ENCODE measurements at places on chromosomes 4 and X.

GRCh38 chr4:10677796-10678497 lies 6.6 kb downstream of the CLNK start:
- DNase-seq: no peak

- no peak for DNase-seq
These were observed 30.1 kb downstream of the GUCY1A1 start for GRCh38 chr4:155696726-155697125.

DNA sequence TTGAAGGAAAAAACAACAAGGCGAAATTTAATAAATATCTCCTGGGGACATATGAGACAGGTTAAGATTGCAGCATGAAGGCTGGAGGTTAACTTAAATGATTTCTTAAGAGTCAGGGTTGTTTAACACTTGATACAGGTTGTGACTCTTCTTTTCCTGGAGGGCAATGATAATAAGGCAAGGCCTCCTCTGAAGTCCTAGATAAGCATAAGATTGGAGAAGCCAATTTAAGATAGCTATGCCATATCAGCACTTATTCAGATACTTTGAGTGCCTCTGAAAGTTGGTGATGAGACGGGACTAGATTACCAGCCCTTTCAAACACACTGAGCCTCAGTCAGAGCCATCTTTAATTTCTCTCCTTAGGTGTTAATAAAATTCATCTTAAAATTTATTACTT lies 350.8 kb downstream of the FBXO8 start:
- DNase-seq: no peak

GRCh38 chrX:146243041-146243440 lies 425.4 kb downstream of the SLITRK2 start:
- DNase-seq: no peak

- no peak for DNase-seq
These were observed 62.2 kb downstream of the NOCT start for GRCh38 chr4:139077567-139078355.

- DNase-seq: no peak
These were observed 188.7 kb downstream of the STIM2 start for GRCh38 chr4:27049239-27049829.

DNA sequence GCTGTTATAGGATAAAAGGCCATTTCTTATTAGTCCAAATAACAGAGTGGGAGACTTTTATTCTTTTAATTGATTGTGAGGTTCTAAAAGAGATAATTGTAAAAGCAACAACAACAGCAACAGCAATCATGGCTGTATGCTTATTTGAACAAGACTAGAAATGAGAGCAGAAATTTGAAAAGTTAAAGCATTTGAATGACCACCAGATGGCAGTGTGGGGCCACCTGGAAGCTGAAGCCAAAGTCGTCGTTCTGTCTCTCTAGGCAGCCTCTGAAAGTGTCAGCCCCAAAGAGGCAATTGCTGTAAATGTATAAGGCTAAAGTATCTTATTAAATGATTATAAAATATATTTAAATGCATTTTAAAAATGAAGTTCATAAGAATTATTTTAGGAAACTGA lies 42.2 kb downstream of the SH2D1A start:
- peak; percentile 49 for DNase-seq

DNA sequence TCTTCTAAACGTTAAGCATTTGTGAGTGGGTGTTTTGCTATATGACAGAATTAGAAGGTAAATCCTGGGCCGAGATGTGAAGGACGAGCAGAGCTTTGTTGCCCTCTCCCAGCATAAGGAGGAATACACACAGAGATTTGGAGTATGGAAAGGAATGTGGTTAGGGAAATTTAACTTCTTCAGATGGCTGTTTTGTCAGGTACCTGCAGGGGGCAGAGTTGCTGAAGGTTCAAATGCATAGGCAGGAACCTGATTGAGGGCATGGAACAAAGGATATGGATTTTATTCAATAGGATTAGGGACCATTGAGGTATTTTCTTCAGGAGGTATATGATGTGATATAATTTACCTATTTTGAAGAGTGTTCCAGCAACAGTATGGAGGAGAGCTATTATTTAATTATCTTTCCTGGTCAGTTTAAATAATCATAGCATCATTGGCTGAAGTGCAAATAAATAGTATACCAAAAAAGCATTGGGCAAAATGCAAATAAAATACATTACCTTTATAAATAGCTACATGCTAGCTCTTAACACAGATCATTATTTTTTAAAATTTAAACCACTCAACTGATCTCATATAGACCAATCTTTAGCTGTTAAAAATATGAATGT lies 143.6 kb downstream of the SLIT2 start:
- no peak for DNase-seq

- no peak for DNase-seq
These were observed 5.2 kb upstream of the F11 start for GRCh38 chr4:186260504-186261448.

DNA sequence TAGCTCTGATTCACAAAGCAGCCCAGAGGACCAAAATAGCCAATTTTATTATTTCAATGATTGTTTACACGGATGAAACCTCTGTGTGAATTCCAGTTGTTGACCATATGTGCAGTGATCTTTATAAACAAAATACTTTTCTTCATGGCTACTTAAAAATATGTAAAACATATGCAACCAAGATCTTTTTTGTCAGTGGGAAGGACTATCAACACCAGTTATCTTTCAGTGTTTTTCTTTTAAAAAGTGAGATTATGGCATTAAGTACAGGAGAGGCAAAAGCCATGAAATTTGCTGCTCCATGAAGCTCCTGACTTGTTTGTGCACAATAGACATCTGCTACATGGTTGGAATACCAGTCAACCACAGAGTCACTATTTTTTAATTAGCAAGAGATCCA lies 184.4 kb downstream of the DKK2 start:
- no peak for DNase-seq

GRCh38 chr4:101833480-101833879 lies 43.0 kb downstream of the BANK1 start:
- DNase-seq: no peak

DNA sequence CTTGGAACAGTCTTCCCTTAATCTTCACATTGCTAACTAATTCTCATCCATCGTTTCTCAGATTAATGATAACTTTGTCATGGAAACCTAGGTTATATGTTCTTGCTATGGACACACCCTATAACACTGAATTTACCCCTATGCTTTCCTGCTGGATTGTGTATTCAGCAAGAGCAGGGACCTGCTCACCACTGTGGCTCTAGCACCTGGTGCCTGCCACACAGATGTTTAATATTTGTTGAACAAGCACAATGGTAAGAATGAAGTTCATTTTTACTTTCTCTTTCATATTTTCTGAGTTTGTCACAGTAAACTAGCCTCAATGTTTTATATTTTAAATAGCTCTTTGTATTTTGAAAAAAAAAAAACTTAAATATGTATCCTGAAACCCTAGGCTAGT lies 734.0 kb upstream of the DIAPH2 start:
- no peak for DNase-seq

DNA sequence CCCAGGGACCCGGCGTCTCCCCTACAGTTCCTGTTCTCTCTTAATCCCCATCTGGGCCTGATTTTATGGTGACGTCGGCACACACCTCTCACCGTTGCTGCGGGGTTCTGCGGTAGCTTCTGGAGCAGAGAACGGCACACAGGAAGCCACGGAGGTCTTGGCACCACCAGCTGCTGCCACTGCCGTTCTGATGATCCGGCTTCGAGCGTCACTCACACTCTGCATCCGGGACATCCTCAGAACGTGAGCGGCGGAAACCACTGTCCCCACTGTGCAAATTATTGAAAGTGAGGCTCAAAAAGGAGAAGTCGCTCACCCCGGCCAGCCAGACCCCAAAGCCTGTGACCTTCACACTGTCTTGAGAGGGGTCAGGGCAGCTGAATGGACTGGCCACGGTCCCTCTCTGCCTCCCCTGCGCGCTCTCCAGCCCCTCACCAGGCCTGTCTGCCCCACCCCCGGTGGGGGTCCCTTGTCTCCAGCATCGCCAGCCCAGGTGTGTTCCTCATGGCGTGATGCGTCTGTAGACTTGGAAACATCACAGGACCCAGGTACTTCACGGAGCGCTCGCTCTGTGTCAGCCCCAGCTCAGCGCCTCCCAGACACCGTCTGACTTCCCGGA lies 201.1 kb downstream of the AFAP1 start:
- DNase-seq: no peak

DNA sequence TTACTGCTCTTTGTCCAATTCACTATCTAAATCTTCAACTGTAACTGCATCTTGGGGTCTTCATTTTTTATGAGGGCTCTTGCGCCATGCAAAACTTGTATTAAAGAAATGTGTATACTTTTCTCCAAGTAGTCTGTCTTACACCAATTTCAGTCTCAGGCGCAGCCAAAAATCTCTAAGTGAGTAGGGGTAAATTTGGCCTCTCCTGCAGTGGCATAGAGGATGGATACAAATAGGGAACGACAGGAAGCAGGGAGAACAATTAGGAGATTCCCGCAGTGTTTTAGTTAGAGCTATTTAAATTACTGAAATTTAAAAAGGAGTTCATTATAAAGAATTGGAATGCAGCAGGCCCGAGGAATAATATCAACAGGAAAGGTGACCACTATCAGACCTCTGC lies 30.2 kb downstream of the DMP1 start:
- no peak for DNase-seq

DNA sequence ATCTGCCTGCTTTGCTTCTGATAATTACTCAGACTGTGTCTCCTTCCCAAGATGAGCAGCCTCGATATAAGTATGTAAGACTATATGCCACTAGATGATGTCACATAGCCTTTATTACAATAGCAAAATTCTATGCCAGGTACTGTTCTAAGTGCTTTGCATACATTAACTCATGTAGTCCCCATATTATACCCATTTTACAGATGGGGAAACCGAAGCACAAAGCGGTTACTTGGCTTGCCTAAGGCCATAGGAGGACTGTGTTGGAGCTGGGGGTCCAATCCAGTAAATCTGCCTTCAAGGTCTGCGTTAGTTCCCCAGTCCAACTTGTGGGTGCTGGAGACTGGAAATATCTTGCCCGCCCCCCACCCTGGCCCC lies 826 bp upstream of the SCML1 start:
- no peak for DNase-seq

- DNase-seq: no peak
These were observed 7.4 kb downstream of the PPP1R2C start for GRCh38 chrX:42770566-42770965.

DNA sequence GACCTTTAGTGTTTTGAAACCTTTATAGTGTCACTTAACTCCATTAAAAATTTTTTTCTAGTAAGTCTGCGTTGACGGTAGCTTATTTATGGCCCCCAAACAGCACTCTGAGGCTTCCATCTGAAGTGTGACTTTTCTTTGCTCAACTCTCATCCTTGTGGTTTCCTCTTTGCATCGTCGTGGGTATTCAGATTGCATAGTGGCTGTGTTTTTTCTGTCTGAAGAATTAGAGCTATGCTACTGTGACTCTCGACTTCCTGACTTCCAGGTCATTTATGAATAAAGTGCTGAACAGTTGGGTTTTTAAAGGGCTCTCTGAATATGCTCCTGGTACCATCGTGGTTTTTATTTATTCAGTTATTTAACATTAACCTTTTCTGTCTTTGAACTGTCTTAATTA lies 44.9 kb downstream of the JADE1 start:
- no peak for DNase-seq

- DNase-seq: no peak
These were observed 686.0 kb downstream of the PDHA2 start for GRCh38 chr4:96525898-96526297.

GRCh38 chrX:24027985-24028384 lies 999 bp upstream of the KLHL15 start:
- no peak for DNase-seq

- no peak for DNase-seq
These were observed 36.7 kb upstream of the NPNT start for GRCh38 chr4:105858466-105859040.

GRCh38 chrX:123155327-123155726 lies 28.8 kb upstream of the GRIA3 start:
- no peak for DNase-seq

DNA sequence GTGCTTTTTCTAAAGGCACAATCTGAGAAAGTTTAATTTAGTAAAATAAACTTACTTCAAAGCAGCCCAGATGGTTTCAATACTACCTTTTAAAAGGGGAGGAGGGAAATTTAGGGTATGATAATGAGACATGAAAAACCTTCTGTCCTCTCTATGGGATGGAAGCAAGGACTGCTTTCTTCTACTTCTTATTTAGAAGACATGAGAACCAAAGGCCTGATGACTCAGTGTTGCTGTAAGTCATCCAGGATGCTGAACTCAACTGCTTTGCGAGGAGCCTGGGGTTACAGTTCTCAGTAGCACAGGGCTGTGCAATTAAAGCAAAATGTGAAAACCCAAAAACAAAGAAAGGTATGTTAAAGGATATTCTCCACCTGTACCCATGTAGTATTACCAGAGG lies 140.8 kb upstream of the EDNRA start:
- no peak for DNase-seq

DNA sequence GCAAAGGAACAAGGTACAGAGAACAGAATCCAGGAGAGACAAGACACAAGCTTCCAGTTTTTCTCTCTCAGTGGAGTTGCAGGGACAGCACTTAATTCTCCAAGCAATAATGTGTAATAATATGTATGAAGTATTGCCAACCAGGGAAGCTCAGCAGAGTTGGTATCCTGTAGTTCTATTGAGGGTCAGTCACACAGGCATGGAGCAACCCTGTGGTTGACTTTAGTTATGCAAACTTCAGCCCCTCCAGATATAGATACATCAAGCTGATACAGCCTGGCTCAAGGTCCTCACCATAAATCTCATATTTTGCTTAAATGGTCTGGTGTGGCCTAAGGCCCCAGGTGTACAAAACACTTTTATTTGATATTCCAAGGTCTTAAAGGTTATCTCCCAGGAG lies 248.6 kb upstream of the EPHA5 start:
- DNase-seq: no peak

DNA sequence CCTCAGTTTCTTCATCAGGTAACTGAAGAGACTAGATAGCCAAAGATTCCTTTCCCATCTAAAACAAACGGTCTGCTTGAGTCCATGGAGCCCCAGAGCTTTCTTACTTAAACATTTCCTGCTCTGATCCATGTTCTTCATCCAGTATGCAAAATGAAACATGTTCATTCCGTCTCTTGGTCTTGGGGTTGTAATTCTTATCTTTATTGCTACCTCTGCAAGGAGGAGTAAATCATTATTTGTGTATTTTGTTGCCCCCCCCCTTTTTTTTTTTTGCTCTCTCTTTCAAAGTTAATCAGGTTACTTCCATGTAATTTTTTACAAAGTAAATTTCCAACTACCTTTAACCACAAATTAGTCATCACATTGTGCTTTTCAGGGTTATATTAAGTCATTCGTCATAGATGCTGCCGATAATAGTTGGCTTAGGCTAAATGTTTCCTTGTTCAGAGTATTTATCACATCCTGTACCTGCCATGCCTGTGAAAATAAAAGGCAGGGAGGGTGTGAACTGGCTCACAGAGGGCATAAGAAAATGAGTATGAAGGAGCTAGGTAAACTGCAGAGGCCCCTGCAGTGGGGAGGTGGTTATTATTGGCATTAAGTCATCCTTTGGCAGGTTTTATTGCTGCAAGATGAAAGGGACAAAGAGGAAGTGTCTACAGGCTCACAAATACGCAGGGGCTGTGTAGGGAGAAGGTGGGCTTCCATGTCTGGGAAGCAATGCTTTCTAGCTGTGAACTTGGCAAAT lies 76.7 kb upstream of the HS3ST1 start:
- peak; percentile 12 for DNase-seq

GRCh38 chr4:108292229-108292628 lies 123.5 kb upstream of the LEF1 start:
- no peak for DNase-seq

- no peak for DNase-seq
These were observed 3.5 kb upstream of the CDS1 start for GRCh38 chr4:84579403-84579776.

GRCh38 chr4:4633431-4633830 lies 91.6 kb upstream of the STX18 start:
- DNase-seq: no peak
